Muscle of arm (tissue), 14 donors: ENCODE measurements at places on chromosomes 12 and 14.
A peak's percentile ranks its signal among the peaks of the same experiment; 100 is the strongest.

DNA sequence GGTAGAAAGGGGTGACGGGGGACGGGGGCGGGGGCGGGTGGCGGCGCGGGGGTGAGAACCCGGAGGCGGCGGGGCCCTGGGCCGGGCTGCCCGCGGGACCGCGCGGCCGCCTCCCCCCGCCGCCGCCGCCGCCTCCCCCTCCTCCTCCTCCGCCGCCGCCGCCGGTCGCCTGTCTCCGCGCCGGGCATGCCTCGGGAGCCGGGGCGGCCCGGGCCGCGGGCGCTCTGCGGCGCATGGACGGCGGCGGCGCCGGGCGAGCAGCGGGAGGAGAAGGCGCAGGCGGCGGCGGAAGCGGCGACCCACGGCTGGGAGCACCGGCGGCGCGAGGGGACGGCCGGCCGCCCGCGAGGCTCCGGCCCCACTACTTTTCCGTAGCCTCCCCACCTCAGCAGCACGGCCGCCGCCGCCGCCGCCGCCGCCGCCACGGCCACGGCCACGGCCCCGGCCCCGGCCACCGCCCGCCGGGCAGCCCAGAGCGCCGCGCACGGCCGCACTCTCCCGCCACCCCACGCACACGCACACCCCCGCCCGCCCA is at the start of gene NPAS3:
Gene NPAS3, plus strand, starts transcription at position 161 of the 535 bp plus-strand sequence.
- DNase-seq = no peak

- no peak for DNase-seq
Observed at GRCh38 chr12:20205854-20206253, 162.5 kb upstream of the PDE3A start.

- no peak for DNase-seq
Observed at GRCh38 chr12:68905733-68906132, 27.2 kb downstream of the CPM start.

DNA sequence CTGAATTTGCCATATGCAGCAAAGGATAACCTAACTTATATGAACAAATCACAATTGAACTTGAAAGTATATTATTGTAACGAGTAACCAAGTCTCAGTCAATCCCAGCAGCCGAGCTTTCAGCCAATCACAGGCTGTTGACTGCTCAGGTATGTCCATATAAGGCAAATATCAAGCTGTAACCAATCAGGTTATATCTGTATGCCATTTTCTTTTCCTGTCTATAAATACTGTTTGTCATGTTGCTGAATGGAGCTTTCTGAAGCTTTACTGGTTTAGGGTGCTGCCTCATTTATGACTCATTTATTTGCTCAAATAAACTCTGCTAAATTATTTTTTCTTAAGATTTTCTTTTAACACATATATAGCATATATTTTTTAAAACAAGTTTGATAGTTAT is 1059.5 kb downstream of the GALC start:
- DNase-seq = no peak

- no peak for DNase-seq
Observed at GRCh38 chr12:1912580-1913376, 5.7 kb downstream of the CACNA2D4 start.

DNA sequence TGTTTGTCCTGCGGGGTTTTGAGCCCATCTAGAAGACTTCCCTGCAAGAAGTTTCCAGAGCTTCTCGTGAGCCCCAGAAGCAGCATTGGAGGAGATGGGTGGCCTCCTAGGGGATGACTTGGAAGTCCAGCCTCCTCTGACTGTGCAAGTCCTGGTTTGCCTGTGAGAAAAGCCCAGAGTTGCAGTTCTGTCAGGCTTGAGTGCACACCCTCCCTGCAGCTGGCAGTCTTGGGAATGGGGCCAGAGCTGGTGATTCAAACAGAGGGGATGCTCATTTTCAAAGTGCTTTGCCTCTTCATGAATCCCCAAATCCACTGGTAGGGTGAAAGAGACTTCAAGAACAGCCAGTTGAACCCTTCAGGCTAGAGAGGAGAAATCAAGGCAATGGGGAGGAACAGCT is 3.9 kb upstream of the PPP1R1A start:
- DNase-seq = no peak

DNA sequence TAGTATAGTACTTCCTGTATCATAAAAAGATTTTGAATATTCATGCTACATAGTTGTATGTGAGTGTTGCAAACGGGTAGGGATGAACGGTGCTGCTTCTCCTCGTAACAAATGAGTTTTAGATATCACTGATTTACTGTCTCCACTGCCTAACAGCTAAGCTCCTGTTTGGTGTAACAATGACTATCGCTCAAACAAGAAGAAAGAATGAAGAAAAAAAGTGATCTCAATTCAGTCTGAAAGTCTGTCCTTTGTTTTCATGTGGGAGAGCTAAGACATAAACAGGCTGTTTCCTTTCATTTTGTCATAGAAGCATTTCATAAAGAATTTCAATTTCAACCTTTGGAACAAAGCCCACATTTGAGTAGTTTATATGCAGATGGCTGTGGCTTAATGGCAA is 26.1 kb upstream of the RTRAF start:
- peak; percentile 55 for DNase-seq

- DNase-seq = no peak
Observed at GRCh38 chr12:56622535-56622934, 7.6 kb downstream of the BAZ2A start.

DNA sequence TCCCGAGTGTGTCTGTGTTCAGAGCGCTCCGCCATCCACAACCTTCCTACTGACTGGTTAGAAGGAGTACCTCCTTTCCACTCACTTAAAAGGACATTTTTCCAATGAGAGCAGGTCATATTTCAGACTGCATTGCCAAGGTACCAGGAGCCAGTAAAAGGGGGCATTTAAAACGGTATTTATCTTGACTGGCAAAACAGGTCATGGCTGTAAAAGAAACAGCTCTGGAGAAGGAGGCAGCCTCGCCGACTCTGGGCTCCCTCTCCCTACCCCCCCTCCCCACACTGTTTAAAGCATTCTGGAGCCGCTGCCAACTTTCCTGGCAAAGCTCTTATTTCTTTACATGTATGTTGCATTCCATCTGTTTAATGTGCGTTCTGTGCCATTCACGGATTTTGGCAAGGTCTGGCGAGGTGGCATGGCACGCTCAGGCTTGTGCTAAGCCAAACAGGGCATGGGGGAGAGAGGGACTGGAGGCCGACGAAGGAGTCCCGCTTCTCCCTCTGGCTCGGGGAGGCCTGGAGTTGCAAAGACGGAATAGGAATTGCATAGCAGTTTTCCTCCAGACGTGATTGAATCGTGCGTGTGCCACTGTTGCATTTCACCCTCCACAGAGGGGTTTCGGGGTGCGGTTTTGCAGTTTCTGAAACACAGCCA is 41.2 kb upstream of the MED13L start:
- DNase-seq = peak; percentile 79

DNA sequence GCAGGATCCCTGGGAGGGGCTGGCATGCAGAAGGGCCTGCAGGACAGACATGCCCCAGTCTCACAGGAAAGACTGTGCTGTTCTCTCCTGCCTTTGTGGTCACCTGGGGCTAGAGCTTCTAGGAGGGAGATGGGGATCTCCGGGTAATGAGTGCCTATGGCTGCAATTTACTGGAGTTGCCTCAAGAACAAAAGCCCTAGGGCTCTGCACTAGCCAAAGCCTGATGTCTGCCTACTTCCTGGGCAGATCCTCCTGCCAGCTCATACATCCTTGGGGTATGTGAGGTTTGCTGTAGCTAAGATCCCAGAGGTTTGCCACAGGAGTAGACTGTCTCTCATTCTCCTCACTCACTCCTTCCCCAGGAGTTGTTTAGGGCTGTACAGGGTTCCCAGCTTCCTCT is 106.9 kb upstream of the PPFIA2 start:
- no peak for DNase-seq

DNA sequence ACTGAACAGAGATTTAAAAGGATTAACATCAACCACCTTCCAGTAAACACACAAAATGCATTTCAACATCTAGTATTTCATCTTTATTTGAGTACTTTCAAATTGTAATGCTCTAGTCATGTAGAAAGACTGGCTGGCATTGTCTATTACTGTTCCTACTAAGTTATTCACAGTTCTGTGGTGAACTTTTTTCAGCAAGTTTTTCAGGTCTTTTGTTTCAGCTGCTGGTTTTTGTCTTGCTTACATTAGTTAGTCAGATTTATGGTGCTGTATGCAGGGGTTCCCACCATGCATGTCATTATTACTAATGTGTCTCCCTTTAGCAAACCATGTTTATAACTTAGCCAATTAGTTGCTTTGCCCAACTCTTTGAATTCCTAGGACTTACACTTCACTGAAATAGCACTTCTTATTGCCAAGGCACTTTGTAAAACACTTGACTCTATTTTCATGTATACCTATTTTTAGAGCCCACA is 253.4 kb upstream of the KITLG start:
- DNase-seq = no peak

- DNase-seq = no peak
Observed at GRCh38 chr12:39443929-39444209, 949 bp upstream of the KIF21A start.

GRCh38 chr12:65838330-65838976 is 14.2 kb downstream of the HMGA2 start:
- no peak for DNase-seq

GRCh38 chr12:106189341-106189740 is 50.6 kb upstream of the NUAK1 start:
- DNase-seq = no peak

- no peak for DNase-seq
Observed at GRCh38 chr14:24428628-24429394, 657 bp downstream of the CBLN3 start.

- no peak for DNase-seq
Observed at GRCh38 chr14:80304125-80304766, 92.9 kb upstream of the DIO2 start.

GRCh38 chr14:36317650-36318049 is 2.8 kb downstream of the MBIP start:
- no peak for DNase-seq

DNA sequence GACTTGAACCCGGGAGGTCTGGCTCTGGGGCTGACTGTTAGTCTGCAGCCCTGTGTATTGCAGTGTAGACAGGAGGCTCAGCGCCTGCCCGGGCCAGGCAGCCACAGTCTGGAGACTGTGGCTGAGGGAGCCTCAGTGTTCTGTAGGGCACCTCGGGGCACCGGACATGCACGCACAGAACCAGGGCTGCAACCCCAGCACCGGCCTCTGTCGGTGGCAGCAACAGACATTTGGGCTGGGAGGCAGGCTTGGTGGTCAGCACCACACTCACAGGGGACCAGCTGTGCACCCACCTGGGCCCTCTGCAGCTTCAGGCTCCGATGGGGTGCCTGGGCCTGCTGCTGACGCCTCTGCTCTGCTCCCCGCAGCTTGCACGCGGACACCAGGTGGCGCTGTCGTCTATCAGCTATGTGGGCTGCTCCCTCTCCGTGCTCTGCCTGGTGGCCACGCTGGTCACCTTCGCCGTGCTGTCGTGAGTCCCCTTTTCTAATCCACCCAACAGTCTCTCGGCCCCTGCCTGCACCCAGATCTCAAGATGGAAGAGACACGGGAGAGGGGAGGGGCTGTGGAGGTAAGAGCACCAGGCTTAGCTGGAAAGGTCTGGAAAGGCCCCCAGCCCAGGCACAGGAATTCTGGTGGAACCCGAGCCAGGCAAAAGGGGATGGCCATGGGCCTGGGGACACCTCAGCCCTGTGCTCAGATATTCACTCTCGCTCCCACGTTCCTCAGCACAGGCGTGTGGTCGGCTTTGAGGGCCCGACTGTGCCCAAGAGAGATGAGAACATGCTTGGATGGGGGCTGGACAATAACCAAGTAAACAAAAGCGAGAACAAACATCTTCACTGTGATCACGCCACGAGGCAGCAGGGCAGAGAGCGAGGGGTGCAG is 151.0 kb downstream of the ADGRD1 start:
- DNase-seq = peak; percentile 85

- DNase-seq = no peak
Observed at GRCh38 chr12:31008961-31009840, 64.5 kb upstream of the DDX11 start.

DNA sequence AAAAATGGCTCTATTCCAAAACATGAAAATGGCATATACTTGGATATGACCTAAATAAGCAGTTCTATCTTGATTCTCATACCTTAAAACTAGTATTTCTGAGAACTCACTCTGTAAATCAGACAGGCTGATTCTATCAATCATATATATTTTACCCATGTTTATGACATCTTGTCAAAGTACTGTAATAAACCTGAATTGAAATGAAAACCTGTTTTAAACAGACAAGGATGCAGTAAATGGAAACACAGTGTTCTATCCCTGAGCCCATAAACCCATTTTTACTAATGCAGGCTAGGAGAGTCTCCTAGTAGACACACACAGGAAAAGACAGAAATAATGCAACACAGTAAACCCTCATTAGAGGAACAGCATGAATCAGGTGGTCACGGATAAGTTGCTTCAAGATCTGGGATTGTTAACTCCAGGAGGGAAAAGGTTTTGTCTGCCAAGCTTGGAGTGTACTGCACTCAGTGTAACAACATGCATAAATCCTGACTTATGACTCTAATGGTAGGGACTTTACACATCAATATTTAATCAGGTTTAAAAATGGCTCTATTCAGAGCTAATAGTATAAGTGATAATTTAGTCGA is 93.6 kb upstream of the CPNE8 start:
- no peak for DNase-seq

- DNase-seq = no peak
Observed at GRCh38 chr12:132404951-132405741, 75.8 kb upstream of the GALNT9 start.

- no peak for DNase-seq
Observed at GRCh38 chr14:104230119-104230815, 91.9 kb downstream of the KIF26A start.

DNA sequence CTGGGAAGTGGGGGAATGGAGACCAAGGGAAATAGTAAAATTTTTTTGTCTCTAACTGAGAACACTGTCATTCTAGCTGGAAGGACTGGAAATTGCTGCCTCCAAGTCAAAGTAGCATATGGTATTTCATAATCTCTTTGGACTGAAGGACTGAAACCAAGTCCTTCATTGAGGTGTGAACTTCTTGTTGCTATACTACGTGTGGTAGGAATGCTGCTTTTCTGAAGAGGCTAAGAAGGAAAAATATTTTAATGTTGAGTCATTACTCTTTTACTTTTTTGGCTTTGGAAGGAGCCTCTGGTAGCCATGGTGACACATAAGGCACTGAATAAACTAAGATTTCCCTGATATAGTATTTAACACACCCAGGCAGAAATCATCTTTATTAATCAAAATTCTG is 465.4 kb downstream of the NPAS3 start:
- peak; percentile 26 for DNase-seq

GRCh38 chr14:98868866-98869265 is 403.1 kb downstream of the BCL11B start:
- no peak for DNase-seq
